NCI-H1436 (cell line): ENCODE measurements at places on chromosomes 11 and 22.

- DNase-seq = no peak
Observed at GRCh38 chr22:49031746-49032330, 795.8 kb downstream of the BRD1 start.

- DNase-seq = no peak
Observed at GRCh38 chr11:65867284-65868071, 5.1 kb downstream of the EFEMP2 start.

DNA sequence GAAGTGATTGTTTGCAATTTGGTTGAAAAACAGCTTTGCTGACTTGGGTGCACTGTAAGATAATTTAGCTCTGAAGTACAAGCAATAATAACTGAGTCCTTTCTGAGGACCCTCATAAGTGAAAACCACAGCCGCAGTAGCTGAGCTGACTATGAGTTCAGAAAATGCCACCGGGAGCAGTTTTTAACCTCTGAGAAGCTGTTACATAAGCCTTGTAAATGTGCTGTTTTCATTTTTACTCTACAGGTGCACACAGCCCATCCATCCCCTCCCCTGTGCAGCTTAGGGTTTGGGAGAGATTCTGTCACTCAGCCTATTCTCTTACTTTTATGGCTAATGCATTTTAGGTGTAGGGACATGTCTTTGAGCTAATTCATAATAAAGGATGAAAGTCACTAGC is 255.5 kb upstream of the C11orf87 start:
- DNase-seq = no peak

GRCh38 chr11:110113505-110113904 is 20.3 kb downstream of the ZC3H12C start:
- no peak for DNase-seq

DNA sequence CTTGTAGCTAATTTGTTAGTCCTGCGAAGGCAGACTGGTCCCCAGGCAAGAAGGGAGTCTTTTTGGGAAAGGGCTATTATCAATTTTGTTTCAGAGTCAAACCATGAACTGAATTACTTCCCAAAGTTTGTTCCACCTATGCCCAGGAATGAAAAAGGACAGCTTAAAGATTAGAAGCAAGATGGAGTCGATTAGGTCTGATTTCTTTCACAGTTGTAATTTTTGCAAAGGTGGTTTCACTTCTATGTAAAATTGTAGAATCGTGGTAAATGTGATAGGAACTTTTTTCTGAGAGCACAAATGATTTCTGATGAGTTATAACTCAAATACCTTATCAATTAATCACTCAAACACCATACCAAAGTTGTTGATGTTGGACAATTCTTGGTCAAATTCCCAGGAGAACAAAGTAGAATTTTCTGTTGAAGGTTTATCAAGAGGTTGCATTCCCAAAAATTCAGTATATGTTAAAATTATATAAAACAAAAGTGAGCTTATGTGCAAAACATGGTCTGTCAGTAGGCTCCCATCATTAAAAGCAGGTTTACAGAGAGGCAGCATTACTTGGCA is 2.9 kb upstream of the CTSC start:
- DNase-seq = no peak

DNA sequence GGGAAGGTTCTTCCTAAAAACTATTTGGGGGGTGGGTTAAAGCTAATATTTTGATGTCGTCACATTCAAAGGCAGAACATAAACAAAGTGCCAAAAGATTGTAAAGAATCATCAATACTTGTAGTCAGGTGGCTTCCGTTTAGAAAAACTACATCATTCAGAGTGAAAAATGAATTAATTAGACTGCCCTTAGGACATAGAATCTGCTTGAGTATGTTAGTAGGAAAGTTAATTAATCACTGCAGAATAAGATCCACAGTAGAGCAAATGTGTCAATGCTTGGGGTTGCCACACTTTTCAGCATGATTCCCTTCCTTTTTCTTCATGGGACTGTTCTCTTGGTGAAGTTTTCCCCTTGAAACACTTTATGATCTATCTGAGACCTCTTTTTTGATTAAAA is 166.8 kb upstream of the MTNR1B start:
- DNase-seq = no peak
